Stimulated activated CD8-positive, alpha-beta memory T cell treated with anti-CD3 and anti-CD28 coated beads, Interleukin-15, amount 100 ng/mL, for 1 hour (primary cell): ENCODE measurements at places on chromosomes 6 and 20.

GRCh38 chr20:26214991-26215390 is 518.3 kb upstream of the ZNF337 start:
- no peak for DNase-seq

GRCh38 chr6:135383301-135383700 is 114.2 kb downstream of the AHI1 start:
- no peak for DNase-seq

DNA sequence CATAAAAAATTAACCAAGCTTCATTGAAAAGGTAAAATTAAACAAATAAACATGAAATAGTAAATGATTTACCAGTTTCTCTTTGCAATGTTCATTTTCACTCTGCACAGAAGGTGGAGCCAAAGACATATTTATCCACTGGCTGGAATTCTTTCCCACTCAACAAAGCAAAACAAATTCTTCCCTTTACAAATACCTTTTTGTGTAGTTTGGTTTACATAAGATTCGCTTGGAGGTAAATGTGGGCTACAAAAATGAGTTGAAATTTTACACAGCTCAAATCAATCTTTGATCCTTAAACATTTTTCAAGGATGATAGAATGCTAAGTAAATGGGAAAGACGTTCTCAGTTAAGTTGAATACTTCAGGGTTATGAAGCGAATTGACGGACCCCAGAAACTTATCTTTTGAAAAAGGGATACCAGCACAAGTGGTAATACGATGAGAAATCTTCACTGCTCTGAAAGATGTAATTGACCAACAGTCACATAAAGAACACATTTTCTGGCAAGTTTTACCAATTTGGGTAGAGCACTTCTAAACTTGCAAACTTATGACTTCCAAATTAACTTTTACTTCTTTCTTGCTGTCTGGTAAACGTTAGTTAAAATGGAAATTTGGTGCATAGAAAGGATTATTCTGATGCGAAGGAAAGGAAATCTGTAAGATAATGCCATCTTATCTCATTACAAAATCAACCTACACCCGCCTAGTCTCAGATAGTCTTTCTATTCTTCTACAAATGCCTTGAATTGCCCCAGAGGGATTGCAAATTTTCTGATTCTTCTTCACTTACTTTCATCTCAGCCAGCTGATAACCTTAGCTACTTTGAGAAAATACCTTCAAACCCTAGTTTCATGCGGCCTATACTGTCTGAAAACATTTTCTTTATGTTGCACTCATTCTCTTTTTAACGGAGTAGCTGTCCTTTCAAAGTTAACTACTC is 4.7 kb upstream of the GJA1 start:
- DNase-seq = no peak

DNA sequence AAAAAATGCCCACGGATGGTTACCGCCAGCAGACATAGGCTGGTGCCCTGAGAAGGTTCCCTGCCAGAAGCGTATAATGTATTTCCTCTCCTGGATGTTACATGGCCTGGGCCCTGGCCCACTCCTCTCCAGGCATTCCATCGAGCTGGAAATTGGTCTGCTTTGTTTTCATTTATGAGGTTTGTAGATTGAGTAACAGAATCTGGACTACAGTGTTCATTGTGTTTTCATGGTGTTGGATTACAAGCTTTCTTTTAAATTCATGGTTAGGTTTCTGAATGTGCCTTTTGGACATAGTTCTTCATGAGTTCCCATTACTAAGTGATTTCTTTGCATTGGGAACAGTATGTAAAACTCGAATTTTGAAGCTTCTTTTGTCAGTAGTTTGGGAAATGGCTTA is 6.4 kb downstream of the TIAM2 start:
- DNase-seq = no peak
